NCI-H2029 (cell line): ENCODE measurements at places on chromosomes 1 and 21.

- DNase-seq: no peak
These were observed 7.6 kb downstream of the TCEA3 start for GRCh38 chr1:23416964-23417363.

GRCh38 chr1:47374501-47374900, 40.9 kb downstream of the CMPK1 start:
- no peak for DNase-seq

GRCh38 chr1:91653183-91653582, 152.5 kb downstream of the CDC7 start:
- DNase-seq: no peak

GRCh38 chr1:150567341-150567716, 12.1 kb downstream of the MCL1 start:
- no peak for DNase-seq

- DNase-seq: no peak
These were observed 25.1 kb upstream of the PLEKHA6 start for GRCh38 chr1:204384636-204385352.

DNA sequence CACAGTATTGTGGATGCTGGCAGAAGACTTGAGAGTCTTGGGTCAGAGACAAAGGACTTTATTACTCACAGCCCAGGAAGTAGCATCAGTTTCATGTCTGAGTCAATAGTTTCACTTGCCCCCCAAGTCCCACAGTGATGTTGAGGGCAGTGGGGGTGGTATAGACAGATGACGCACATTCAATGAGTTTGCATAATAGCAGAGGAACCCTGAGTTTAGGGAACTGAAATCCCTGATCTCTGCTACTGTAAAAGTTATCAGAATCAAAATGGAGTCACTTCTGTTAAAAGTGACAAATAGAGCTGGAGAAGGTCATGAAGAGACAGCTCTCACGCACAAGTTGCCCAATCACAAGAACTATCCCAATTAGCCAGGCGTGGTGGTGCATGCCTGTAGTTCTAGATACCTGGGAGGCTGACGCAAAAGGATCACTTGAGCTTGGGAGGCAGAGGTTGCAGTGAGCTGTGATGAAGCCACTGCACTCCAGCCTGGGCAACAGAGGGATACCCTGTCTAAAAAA, 11.5 kb upstream of the HCRTR1 start:
- DNase-seq: no peak

- no peak for DNase-seq
These were observed 286.8 kb downstream of the LMO4 start for GRCh38 chr1:87615491-87615890.

- DNase-seq: no peak
These were observed 257.9 kb downstream of the PDE4B start for GRCh38 chr1:66050633-66051032.

- no peak for DNase-seq
These were observed 137.7 kb downstream of the NAV1 start for GRCh38 chr1:201676641-201677040.

DNA sequence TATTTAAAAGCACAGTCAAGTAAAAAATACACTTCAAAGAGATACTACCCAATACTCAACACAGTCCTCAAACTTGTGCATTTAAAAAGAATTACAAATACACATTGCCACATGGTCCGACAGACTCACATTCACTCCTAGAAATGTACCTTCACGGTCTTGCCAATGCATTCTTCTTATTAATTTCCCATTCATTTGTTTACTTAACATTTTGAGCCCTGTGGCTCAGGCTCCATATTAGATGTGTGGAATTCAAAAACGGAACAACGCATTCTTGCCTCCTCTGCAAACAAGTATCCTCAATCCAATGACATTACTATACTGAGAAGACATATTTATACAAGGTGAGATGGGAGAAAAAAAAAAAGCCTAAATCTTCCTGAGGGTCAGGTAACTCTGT, 2.5 kb upstream of the DUSP23 start:
- DNase-seq: no peak

GRCh38 chr1:172499636-172500141, 33.3 kb upstream of the SUCO start:
- no peak for DNase-seq

DNA sequence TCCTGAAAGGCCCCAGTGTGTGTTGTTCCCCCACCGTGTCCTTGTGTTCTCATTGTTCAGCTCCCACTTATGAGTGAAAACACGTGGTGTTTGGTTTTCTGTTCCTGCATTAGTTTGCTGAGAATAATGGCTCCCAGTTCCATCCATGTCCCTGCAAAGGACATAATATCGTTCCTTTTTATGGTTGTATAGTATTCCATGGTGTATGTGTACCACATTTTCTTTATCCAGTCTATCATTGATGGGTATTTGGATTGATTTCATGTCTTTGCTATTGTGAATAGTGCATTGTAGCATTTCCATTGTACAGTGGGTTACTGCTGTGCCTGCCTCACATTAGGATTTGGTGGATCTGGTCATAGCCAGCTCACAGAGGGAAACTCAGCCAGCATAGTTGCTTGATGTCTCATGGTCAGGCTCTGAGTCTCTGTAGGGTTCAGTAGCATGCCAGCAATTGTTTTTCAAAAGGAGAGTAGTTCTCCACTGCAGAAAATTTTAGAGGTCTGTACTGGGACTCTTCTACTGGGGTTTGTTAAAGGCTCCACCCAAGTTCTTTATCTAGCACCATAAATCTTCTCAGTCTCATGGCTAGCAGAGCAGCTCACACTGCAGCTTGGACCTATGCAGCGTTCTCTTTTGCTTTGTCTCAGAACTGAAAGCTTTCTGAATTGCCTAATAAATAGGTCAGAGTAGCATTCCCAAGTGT, 41.0 kb downstream of the RUNX3 start:
- no peak for DNase-seq

DNA sequence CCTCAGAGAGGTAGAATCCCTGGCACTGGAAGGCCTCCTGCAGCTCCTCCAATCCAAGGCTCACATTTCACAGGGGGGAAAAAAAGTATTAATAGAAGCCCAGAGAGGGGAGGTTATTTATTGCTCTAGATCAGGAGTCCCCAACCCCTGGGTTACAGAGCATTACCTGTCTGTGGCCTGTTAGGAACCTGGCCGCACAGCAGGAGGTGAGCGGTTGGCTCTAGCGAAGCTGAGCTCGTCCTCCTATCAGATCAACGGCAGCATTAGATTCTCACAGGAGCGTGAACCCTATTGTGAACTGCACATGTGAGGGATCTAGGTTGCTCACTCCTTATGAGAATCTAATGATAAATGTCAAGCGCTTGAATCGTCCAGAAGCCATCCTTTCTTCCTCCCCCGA, 46.8 kb upstream of the RCC2 start:
- DNase-seq: no peak

DNA sequence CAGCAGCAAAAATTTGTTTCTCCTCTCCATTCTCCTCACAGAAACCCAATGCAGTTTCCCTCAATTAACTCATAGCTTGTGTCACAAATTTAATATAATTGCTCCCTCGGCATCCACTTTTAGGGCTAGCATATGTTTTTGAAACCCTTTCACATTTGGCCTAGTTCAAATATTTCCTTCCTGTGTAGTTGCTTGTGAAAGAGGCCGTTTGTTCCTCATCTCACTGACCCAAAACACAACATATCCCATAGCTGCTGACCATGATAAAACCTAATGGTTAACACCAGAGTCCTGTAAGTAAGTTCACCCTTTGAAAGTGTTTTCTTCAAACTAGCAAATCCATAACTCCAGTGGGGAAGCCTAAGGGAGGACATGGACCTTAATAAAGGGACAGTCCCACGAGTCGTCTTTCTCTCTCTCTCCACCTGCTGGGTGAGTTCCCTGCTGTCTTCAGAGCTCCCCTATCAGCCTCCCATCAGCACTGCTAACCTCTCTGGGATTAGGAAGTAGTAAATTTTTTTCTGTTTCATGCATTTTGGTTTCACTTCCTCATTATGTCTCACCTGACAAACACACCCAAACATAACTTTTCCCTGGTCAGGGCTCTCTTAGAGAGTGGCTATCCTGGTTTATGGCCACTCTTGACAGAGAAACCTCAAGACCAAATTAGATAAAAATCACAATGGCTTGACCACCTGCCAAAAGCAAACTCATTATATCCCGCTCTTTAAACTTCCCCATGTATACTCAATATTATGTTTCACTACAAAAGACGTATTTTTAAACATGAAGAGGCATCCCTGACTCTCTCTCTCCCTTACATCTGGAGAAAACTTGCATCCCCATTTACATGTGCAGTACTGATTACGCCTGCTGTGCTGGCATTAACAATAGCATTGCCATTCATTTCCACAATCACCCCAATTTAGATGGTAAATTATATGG, 177.7 kb upstream of the HP1BP3 start:
- peak; percentile 54 for DNase-seq

DNA sequence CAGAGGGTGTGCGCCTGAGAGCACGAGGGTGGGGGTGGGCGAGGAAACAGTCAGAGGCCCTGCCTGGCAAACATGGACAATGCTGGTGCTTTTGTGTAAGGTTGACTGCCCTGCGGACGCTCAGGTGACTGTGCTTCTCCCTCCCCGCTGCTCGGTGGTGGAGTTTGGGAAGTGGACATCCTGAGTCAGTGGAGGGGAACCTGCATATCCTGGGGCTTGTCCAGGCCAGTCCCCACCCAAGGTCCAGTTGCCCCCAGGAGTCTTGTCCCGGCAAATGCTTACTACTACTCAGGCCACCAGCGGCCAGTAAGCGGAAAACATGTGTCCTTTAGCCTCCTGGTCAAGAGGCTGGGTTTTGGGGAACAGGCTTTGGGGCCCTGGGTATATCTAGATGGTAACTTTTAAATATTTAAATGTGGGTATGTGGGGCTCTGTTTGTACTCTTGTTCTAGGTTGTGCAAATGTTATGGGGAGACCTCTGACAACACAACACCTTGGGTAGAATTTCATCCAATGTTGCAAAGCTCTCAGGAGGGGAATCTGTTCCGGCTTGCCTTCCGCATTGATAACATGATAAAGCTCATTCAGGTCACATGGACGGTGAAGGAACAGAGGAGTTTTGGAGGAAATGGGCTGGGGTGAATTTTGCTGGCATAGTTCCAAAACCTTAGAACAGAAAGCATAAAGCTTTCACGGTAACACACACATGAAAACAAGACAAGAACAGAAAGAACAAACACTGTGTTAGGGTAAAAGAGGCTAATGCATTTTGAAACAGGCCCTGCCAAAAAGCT, 364.9 kb downstream of the PRDM2 start:
- DNase-seq: no peak

- DNase-seq: no peak
These were observed 228.6 kb downstream of the GRIK1 start for GRCh38 chr21:29711236-29711635.
